ENCODE measurements at places on chromosomes 16 and 17.

- no peak for DNase-seq
Observed at GRCh38 chr17:72599891-72600290, 479.1 kb downstream of the SOX9 start.

- DNase-seq: no peak
Observed at GRCh38 chr16:2054543-2055245, 6.9 kb downstream of the TSC2 start.

DNA sequence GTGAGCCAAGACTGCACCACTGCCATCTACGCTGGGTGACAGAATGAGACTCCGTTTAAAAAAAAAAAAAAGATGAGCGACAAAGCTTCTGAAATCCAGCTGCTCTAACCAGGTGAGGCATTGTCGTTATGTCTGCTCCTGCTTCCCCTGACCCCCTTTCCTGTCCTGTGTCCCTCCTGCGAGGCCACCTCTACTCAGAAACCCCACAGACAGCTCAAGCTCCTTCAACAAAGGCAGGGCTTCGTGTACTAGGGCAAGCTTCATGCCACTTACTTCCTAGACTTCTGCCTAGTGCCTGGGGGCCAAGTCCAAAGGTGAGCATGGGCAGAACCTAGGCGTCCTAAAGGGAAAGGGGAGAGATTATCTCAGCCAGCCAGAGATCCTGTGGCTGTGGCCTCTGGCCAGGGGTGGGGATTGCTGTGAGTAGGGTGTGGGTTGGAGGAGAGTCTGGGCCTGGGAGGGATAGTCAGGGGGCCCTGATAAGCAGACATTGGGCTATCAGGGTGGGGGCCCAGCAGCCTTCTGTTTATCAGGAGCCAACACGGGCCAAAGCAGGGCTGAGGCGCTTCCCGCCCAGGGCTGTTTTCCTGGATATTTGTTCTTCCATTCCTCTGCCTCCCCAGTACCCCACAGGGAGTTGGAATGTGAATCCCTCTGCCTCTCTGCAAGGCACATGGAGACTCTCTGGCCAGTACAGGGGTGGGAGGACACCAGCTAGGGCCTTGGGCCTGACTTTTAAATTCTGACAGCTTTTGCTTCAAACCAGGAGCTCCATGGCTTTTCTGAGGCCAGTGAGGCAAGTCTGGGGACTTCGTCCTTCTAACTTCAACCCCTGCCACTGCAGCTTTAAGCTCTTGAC, 10.4 kb downstream of the ERAL1 start:
- no peak for DNase-seq

GRCh38 chr17:45307290-45308015, 9.4 kb downstream of the MAP3K14 start:
- DNase-seq: peak; percentile 48

DNA sequence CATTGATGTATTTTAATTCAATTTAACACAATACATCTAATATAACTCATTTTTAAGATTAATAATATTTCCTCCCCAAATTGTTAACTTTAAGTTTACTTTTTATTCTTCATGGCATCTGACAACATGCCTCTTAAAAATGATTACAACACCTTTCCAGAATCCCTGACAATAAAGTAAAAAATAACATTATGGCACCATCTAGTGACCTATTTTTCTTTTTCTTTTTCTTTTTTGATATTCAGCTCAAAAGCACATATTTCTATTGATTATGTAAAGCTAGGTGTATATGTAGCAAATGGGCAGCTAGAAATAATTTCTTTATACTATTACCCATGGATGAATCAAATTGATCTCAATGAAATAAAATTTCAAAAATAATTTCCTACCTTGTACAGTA, 834.3 kb upstream of the CDH8 start:
- no peak for DNase-seq

GRCh38 chr17:51120357-51120738, 320 bp downstream of the SPAG9 start:
- DNase-seq: no peak

- no peak for DNase-seq
Observed at GRCh38 chr16:88634994-88635670, 3.2 kb upstream of the IL17C start.

- DNase-seq: no peak
Observed at GRCh38 chr16:81350306-81350615, 35.5 kb downstream of the GAN start.

DNA sequence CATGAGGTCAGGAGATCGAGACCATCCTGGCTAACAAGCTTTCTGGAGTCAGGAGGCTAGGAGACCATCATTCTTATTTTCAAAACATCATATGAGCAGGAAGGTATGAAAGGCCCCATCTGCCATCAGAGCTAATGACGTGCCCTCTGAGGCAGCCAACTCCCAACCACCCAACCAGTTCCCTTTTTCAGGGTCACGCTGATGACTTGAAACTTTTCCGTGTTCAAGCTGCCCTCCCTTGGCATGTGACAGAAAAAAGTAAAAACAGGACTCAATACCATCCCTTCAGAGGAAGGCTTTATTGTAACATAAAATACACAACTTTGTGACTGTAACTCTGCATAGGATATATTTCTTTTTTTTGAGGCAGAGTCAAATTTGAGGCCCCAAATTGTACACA, 4.6 kb upstream of the GHDC start:
- DNase-seq: no peak

DNA sequence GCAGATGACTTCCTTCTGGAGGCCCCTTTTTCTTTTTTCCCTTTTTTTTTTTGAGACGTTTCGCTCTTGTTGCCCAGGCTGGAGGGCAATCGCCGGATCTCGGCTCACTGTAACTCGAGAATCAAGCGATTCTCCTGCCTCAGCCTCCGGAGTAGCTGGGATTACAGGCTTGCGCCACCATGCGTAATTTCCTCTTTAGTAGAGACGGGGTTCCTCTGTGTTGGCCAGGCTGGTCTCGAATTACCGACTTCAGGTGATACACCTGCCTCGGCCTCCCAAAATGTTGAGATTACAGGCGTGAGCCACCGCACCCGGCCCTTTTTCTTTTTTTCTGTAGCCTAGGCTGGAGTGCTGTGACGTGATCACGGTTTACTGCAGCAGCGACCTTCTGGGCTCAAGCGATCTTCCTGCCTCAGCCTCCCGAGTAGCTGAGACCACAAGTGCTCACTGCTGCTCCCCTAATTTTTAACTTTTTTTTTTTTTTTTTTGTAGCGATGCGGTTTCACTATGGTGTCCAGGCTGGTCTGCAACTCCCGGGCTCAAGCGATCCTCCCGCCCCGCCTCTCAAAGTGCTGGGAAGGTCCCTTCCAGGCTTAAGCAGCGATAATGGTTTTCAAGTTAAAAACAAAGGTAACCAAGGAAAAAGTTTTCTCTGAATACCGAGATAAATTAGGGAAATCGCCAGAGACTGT, 956 bp upstream of the IST1 start:
- DNase-seq: no peak

DNA sequence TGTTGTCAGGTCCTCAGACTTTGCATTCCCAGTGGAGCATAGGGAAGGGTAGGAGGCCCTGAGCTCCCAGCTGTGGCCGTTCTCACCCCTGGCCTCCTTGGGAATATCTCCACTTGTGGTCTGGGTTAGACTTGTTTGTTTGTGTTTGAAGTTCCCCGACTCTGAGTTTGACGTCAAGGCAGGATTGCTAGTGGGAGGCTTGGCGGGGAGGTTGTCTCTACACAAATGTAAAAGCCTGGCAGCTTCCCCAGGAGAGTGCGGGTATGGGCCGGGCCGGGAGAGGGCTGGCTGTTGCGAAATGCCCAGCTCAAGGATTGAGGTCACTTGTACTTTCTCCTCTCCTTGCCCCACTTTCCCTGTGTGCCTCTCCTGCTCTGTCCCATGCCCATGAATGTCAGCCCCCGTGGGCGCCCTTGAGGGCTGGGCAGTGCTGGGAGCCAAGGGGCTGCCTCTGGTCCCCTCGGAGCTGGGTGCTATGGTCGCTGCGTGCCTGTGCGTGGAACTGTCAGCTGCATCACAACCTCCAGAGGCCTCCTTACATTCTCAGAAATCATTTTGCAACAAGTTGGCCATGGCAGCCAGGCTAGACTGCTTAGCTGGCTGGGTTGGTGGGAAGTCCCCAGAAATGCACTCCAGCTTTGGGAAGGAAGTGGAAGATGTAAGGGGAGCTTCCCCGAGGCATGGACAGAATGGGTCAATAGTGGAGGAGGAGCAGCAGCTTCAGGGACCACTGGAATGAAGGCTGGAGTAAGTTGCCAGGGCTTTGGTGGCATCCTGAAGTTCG, 84.3 kb downstream of the KSR1 start:
- DNase-seq: no peak
